ENCODE measurements at places on chromosomes 6 and 20. TPM values are rescaled to one million over a fixed set of nuclear protein-coding genes. Genes with fewer than 3 reads are reported as not detected.
A peak's percentile ranks its signal among the peaks of the same experiment; 100 is the strongest.

DNA sequence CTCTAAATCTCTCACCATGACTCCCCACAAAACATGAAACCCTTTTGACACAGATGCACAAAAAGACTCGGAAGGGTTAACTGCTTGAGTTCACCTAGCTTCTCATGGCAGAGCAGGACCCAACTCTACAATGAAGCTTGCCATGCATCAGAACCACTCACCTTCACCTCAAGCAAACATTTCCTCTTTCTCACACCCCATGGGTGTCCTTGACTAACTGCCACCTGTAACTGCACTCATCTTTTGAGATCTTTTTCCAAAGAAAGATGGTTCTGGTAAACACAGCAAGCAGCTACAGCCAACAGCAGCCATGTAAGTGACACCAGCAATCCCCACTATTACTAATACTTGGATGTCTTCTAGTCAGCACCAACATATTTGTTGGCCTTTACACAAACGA, 76.5 kb downstream of the EFHC1 start:
- H3K4me1 ChIP-seq, result peaks cover 13% of the 10 kb centered on the region
- DNase-seq, result no peak
- H3K27me3 ChIP-seq, result no peaks in the 10 kb centered on the region

DNA sequence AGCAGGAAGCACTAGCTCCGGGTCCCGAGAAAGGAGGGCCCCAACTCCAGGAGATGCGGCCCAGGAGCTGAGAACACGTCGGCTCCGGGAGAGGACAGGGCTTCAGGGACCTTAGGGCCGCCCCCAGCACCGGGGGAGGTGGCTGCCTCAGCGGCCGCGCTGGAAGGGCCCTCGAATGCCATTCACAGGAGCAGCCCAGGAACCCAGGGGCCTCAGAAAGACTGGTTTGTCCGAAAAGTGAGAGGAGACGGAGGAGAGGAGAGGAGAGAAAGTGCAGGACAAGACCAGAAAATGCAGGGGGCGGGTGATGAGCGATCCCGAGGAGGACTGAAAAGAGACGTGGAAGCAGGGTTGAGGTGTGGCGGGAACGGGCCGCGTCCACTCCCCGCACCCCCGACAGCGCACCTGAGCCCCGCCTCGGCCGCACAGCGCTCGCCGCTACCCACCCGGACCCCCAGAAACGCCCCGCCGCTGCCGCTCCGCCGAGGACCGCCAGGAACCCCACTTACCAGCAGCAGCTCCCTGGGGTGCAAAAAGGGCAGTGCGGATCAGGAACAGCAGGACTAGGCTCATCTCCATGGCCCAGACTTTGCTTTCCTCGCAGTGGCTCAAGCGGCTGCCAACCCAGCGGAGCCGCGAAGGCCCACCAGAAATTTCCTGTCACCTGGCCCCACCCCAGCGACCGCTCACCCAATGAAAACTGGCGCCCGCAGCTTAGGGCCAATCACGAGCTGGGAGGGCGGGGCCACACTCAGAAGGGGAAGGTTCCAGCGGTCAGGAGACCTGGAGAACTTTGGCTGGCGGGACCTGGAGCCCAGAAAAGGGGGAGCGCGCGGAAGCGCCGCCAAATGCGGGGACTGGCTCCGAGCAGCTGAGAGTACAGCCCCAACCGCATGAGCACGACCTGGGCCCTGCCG, 25.4 kb downstream of the HLA-F start:
- H3K27ac ChIP-seq, result peak overlapping the region; percentile 90
- peaks cover 60% of the 10 kb centered on the region for H3K4me1 ChIP-seq
- peaks cover 11% of the 10 kb centered on the region for H3K36me3 ChIP-seq
- H3K4me3 ChIP-seq, result peak overlapping the region; percentile 96
- H3K27me3 ChIP-seq, result no peaks in the 10 kb centered on the region

DNA sequence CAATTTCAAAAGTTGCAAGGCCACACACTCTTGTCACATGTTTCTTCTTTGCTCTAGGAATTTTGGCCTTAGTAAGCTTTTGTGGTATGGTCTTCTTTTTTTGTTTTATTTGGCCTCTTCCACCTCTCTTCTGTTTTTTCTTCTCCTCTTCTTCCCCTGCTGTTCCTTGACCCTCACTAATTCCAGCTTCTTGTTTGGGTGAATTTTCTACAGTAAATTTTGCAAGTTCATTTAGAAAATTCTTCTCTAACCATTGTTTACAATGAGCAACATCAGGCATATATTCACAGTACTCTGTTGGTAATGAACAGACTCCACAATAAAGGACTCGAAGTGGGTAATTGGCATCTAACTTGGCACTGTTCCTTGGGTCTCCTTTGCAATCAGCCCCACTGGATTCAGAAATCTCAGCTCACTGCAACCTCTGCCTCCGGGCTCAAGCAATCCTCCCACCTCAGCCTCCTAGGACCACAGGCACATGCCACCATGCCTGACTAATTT, 5.0 kb downstream of the ASIP start:
- no peaks in the 10 kb centered on the region for H3K27me3 ChIP-seq
- no peaks in the 10 kb centered on the region for H3K36me3 ChIP-seq
- peaks cover 23% of the 10 kb centered on the region for H3K4me1 ChIP-seq

The TOX2 gene
- 1.4 TPM for total RNA-seq

The NKX2-4 gene
- total RNA-seq, result not detected

The SLC22A2 gene
- total RNA-seq, result not detected

The JAG1 gene
- total RNA-seq, result 1.1 TPM

The SEL1L2 gene
- total RNA-seq, result not detected

The TNF gene
- 303 TPM for total RNA-seq
